Fibroblast of lung (primary cell): ENCODE measurements at places on chromosomes 5 and 9.

- no peak overlapping the region for H3K4me3 ChIP-seq
- no peak overlapping the region for H3K27ac ChIP-seq
- peak; percentile 6 for DNase-seq
- peaks cover 2% of the 10 kb centered on the region for H3K4me1 ChIP-seq
Observed at GRCh38 chr9:17021387-17021970, 113.4 kb upstream of the CNTLN start.

DNA sequence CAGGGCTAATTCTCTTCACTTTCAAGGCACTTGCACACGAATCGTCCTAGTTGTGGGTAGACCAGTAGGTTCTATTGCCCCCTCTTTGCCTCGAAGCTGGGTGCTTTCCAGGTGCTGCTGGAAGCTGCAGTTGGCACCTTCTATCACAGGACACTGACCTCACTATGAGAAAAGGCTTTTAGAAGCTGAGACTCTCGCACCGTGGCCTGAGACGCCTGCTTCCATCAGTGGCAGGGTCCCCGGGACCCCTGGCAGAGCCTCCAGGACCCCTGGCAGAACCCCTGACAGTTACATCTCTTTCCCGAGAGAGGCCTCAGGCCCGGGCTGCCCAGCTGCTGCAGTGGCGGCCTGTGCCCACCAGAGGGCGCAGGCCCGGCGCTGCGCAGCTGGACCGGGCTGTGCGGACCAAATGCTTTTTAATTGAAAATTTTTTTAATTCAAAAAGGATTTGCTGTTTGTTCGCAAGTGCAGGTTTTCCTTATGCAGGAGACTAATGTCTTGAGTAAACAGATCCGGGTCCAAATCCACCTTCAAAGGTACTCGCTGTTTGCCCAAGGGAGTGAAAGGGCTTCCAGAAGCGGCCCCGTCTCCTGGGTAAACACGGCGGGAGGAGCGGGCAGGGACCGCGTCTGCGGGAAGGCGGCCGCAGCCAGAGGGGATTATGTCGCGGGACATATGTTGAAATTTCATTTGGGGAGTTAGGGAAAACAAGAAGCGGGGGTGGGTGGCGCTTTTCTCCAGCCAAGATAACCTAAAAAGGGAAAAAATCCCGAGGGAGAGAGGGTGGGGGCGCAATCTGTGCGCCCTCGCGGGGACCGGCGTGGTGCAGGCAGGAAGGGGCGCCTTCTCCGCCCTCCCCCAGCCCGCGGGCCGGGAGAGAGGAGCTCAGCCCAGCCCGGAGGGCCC is 114.5 kb upstream of the LMX1B start:
- H3K36me3 ChIP-seq = no peaks in the 10 kb centered on the region
- no peak overlapping the region for H3K27ac ChIP-seq
- peaks cover 3% of the 10 kb centered on the region for H3K27me3 ChIP-seq

DNA sequence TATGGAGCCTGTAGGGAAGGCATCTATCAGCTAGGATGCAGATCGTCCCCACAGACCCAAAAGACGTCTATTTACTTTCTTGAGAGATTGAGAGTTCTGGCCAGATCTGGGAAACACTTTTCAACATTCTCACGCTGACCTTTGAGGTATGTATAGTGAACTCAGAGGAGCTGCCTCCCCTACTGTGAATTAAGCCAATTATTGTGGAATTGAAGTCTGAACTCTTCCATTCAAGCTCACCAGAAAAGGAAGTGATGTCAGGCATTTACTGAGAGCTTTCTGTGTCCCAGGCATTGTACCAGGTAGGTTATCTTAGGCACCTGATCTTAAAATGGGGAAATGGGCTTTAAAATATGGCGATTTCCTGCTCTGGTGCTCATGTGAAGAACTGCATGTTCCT is 136.5 kb downstream of the SV2C start:
- DNase-seq = no peak
- no peaks in the 10 kb centered on the region for H3K27me3 ChIP-seq
- H3K36me3 ChIP-seq = no peaks in the 10 kb centered on the region
- no peak overlapping the region for H3K4me3 ChIP-seq
- no peaks in the 10 kb centered on the region for H3K4me1 ChIP-seq

- H3K4me3 ChIP-seq = no peak overlapping the region
- H3K27ac ChIP-seq = no peak overlapping the region
- no peaks in the 10 kb centered on the region for H3K4me1 ChIP-seq
- DNase-seq = no peak
- no peaks in the 10 kb centered on the region for H3K27me3 ChIP-seq
- no peaks in the 10 kb centered on the region for H3K36me3 ChIP-seq
Observed at GRCh38 chr5:115190388-115190787, 20.7 kb upstream of the TRIM36 start.

DNA sequence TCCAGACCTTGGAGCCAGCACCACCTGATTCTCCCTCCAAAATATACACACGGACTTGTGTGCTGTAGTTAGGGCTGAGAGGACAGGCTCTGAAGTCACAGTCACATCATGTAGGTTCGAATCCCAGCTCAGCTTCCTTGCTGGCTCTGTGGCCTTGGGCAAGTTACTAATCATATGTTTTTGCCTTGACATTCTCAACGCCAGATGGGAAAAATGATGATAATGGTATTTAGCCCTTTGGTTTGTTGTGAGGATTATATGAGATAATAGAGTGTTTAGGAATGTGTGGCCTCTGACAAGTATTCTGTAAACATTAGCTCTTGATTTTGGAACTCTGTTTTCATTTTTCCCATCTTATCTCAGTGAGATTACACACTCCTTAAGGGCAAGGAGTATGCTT is 72.5 kb downstream of the PLAC8L1 start:
- no peak overlapping the region for H3K4me3 ChIP-seq
- H3K36me3 ChIP-seq = no peaks in the 10 kb centered on the region
- no peaks in the 10 kb centered on the region for H3K27me3 ChIP-seq
